ENCODE measurements at places on chromosomes 12 and 14.
A peak's percentile ranks its signal among the peaks of the same experiment; 100 is the strongest.

DNA sequence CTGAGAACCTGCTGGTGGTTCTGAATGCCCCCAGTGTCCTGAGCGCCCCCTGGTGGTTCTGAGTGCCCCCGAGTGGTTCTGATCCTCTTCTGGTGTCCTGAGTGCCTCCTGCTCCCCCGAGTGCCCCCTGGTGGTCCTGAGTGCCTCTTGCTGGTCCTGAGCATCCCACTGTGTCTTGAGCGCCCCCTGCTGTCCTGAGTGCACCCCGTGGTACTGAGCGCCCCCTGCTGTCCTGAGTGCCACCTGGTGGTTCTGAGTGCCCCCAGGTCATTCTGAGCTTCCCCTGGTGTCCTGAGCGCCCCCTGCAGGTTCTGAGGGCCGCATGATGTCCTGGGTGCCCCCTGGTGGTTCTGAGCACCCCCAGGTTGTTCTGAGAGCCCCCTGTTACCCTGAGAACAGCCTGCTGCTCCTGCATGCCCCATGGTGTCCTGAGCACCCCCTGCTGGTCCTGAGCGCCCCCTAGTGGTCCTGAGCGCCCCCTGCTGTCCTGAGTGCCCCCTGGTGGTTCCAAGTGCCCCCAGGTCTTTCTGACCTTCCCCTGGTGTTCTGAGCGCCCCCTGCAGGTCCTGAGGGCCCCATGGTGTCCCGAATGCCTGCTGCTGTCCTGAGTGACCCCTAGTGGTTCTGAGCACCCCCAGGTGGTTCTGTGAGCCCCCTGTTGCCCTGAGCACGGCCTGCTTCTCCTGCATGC, 1165.4 kb downstream of the TMEM121 start:
- DNase-seq, result peak; percentile 30

- no peak for DNase-seq
Observed at GRCh38 chr12:74259199-74259598, 278.4 kb upstream of the ATXN7L3B start.

DNA sequence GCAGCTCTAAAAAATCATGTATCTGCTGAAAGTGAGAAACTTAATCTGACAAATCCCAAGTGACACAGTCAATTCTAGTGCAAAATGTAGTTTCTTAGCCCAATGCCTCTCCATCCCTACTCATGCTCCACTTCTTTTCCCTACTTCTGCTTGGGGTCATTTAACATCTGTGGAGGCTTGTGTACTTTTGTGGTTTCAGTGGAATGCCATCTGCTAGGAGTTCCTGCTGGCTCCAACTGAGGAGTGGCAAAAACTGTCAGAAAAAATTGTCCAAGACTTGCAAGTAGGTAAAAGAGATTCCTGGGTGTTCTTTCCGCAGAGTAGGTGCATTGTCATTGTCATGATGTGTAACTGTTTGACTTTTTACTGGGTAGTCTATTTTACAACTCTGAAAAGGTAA, 12.5 kb upstream of the AVPR1A start:
- DNase-seq, result no peak

DNA sequence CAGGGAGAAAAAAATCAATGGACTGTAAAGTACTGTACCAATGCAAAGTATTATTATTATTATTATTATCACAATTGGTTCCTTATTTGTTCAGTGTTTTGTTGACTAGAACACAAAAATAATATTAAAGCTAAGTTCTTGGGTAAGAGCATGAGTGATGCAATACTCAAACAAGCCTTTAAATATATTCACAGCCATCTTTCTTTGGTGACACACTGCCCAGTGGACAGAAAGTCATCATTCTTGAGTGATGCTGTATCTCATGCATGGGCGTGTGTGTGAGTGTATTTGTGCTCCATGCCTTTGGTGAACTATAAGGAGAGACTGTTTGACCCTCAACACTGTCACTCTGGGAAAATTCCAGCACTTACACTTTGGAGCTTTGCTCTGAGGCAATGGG, 93.6 kb downstream of the KCNK10 start:
- no peak for DNase-seq

DNA sequence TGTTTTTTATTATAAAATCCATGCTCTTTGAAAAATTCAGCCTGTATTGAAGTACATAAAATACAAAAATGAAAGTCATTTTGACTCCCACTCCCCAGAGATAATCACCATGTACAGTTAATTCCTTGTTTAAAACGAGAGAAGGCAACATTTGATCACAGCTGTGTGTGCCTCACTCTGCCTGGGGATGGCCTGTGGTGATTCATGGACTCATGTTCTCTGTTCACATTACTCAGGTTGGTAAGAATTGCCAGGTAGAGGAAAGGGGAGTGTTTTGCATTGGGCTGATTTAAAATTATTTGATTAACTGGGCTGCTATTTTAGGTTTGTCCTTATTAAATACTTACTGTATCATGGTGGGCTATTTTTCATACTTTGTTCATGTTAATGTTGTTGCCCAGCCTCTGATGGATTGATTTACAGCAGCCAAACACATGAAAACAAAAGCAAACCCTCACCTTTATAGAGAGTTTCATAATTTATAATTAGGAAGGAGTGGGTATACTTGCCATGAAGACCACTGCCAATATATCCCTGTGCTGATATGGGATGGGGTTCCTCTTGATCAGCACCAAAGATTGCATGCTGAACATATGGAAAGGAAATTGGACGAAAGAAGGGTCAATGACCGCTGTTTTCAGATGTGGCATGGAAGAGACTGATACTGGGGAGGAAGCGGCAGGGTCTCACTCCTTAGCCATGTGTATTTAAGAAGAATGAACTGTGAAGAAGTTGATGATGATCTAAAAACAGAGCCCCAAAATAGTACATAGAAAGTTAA, 3.0 kb downstream of the ZBTB1 start:
- DNase-seq, result no peak

- DNase-seq, result no peak
Observed at GRCh38 chr14:101374373-101375338, 186.6 kb upstream of the DIO3 start.

DNA sequence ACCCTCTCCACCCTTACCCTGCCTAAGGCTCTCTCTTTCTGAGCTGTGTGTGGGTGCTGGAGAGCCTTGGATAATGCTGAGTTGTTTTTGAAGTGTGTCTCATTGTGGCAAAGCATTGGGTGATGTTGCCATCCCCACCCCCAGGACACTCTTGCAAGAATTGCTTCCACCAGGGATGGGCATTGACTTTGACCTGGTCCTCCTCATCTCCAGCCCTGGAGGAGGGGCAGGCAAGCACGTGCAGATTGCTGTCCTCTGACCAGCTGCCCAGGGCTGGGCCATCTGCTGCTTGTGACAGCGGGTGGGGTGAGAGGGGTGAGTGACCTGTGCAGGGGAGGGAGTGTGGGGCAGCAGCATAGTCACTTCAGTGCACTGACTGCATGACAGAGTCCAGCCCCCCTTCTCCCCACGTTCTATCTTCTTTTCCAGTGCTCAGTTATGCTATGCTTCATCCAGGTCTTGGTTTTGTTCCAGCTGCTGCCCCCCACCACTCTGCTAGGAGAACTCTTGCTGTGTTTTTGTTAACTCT, 26.2 kb downstream of the SUSD6 start:
- DNase-seq, result no peak

DNA sequence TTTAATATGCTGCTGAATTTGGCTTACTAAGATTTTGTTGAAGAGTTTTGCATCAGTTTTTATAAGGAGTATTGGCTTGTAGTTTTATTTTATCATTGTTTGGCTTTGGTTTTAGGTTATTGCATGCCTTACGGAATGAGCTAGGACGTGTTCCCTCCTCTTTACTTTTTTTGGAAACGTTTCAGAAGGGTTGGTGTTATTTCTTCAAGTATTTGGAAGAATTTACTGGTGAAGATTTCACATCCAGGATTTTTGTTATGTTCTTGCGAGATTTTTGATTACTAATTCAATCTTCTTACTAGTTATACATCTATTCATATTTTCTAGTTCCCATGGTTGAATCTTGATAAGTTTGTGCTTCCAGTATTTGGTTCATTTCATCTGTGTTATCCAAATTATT, 823.2 kb downstream of the SLC6A15 start:
- DNase-seq, result no peak

DNA sequence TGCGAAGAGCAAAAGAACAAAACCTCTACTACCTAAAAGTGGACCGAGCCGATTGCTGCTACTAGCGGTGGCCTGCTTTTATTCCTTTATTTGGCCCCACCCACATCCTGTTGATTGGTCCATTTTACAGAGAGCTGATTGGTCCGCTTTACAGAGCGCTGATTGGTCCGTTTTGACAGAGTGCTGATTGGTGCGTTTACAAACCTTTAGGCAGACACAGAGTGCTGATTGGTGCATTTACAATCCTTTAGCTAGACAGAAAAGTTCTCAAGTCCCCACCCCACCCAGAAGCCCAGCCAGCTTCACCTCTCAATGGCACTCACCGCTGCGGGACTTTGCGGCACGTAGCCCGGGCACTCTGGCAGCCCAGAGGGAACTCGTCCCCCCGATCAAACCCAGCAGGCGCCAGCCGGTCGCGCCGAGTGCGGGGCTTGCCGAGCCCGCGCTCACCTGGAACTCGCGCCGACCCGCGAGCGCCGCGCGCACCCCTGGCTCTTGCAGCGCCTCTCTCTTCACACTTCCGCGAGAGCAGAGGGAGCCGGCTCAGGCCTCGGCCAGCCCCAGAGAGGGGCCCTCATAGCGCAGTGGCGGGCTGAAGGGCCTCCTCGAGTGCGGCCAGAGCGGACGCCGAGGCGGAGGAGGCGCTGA, 8.7 kb upstream of the FGD4 start:
- no peak for DNase-seq

DNA sequence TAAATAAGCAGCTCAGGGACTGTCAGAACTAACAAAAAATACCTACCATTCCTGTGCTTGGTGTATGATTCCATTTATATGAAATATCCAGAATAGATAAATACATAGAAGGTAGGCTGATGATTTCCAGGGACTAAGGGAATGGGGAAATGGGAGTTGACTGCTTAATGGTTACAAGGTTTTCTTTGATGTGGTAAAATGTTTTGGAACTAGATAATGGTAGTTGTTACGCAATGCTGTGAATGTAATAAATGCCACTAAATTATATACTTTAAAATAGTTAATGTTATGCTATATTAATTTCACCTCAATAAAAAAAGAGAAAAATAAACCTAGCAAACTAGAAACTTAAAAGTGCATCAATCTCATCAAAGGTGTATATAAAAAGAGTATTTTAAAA, 41.1 kb downstream of the CEP83 start:
- no peak for DNase-seq

DNA sequence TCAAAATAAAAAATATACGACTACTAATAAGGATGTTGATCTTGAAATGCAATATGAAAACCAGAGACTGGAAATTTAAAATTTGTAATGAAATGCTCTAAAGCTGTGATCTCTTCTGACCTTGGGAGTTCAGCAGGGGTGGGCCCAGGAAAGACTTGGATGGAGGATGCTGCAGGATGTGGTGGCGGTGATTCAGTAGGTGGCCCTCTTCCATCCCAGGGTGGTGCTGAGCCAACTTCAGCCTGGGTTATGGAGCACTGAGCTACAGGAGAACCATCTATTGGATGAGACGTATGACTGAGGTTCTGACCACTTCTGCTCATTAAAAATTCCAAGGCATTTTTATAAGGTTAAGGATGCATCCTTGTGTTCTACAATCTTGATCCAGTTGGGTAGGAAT, 6.9 kb upstream of the PDE3A start:
- DNase-seq, result no peak

DNA sequence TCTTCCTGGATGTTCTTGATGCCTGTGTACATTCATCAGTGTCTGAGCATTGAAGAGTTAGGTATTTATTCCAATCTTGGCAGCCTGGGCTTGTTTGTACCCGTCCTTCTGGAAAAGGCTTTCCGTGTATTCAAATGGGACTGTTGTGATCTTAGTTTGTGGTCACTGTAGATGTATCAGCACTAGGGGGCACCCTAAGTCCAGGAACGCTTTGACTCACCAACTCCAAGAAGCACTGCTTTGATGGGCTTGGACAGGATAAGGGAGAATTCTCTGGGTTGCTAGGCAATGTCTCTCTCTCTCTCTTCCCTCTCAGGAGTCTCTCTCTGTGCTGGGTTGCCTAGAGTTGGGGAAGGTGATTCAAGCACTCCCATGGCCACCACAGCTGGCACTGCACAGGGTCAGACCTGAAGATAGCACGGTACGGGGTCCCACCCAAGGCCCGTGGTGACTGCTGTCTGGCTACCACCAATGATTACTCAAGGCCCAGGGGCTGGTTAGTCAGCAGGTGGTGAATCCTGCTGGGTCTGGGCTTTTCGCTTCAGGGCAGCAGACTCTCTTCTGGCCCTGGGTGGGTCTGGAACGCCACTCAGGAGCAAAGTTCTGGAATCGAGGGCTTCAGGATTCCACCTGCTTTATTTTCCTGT, 211.1 kb upstream of the RGS6 start:
- no peak for DNase-seq

GRCh38 chr12:48053883-48054282, 49.6 kb upstream of the COL2A1 start:
- no peak for DNase-seq

DNA sequence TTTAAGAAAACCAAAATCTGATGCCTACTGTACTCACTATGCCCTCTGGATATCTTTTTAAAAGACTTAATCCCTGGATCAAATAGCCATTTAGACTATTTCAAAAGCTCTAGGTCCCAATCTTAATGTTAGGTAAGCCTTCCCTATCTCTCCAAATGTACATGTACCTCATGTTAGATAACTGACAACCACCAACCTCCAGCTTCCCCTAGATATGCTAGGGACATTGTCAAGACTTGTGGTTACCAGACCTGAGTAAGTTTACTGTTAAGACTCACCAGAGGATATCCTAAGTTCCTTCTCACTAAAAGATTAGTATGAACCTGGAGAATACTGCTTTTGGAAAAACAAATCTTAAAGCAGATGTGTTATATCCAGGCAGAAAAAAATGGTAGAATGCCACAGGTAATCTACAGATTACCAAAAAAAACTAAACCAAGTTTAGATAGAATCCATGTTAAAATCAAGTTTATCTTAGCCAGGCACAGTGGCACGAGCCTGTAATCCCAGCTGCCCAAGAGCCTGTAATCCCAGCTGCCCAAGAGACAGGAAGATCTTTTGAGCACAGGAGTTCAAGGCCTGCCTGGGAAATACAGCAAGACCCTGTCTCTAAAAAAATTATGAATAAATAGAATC, 9.7 kb downstream of the NAP1L1 start:
- no peak for DNase-seq

GRCh38 chr14:50948205-50948604, 3.9 kb upstream of the PYGL start:
- no peak for DNase-seq

GRCh38 chr14:36339816-36340215, 19.4 kb upstream of the MBIP start:
- DNase-seq, result no peak

All from activated CD4-positive, alpha-beta T cell treated with anti-CD3 and anti-CD28 coated beads for 1 hour (primary cell).